ENCODE measurements at places on chromosomes 4 and X.

- no peak for DNase-seq
Measured at GRCh38 chr4:93199492-93199891, 629.1 kb upstream of the ATOH1 start.

- no peak for DNase-seq
Measured at GRCh38 chr4:103204111-103204510, 6.0 kb upstream of the CENPE start.

- no peak for DNase-seq
Measured at GRCh38 chr4:57044996-57045395, 65.2 kb downstream of the IGFBP7 start.

DNA sequence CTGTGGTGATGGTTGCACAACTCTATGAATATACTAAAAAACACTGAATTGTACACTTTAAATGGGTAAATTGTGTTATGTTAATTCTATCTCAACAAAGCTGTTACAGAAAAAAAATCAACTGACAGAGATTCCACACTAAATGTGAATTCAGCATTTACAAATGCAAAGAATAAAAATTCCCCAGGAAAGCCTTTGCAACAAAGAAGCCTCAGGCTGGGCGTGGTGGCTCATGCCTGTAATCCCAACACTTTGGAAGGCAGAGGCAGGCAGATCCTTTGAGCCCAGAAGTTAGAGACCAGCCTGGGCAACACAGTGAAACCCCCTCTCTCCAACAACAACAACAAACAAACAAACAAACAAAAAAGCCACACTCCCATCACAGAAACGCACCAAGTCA lies 8.9 kb downstream of the BCLAF3 start:
- DNase-seq = no peak

- DNase-seq = no peak
Measured at GRCh38 chrX:81957318-81957717, 755.4 kb downstream of the SH3BGRL start.

DNA sequence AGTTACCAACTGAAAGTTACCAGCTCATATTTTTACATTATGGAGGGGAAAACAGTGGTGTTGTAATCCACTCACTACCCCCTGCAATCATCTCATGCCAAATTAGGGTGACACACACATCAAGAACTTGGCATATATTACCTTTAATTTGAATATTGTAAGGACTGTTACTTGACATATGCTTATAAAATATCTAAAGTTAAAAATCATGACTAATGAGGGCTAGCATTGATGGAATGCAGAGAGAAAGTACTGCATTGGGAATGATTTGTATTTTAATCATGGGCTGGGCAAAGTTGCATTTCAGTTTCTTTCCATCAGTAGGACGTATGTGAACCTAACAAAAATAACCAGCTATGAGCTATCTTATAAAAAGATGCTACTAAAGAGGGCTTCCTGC lies 517.5 kb upstream of the GRIA3 start:
- DNase-seq = no peak

DNA sequence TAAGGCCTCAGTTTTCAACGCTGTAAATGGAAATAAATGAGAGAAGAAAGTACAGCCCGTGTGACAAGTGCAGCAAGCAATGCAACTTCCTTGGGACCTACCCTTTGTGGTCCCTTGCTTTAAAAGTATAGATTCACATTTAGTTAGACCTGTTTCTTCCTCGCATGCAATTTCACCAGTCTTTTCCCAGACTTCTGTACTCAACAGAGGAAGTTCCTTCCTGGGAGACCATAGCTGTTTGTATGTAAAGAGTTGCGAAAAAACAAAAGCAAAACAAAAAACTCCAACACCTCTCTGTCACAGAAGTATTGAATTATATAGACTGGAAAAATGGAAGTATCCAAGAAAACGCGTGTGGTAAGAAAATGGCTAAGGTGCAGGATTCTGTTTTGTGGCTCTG lies 1.1 kb upstream of the IRF2 start:
- DNase-seq = no peak

DNA sequence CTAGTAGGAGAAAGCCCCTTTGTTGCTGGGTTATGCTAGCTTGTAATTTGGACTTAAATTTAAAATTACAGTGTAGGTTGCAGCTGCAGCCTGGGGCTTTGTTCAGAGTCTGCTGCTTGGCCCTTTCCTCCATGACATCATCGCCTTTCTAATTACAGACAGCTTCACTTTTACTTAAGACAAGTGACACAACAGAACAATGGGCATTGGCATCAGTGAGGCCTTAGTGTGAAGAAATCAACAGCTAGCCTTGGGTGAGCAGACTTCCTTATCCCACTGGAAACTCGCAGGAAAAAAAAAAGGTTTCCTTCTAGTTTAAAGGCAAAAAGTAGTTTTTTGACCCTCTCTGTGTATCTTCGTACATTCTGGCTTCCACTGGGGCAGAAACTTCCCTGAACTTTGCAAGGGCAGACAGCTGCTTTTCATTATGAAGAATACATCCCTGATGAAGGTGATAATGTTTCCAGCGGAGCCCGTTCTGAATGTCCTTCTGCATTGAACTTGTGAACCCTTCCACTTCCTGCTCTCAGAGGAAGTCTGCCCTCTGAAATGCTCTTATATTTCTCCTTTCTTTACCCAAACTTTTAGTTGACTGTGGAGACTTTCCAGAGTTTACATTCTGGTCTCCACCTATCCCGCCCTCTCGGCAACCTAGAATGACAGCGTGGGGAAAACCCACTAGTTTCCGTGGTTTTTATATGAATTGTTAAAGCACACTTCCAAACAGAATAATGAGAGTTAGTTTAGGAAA lies 123.2 kb upstream of the FAM9C start:
- peak; percentile 21 for DNase-seq

- DNase-seq = no peak
Measured at GRCh38 chrX:18596096-18596495, 75.8 kb downstream of the RS1 start.

DNA sequence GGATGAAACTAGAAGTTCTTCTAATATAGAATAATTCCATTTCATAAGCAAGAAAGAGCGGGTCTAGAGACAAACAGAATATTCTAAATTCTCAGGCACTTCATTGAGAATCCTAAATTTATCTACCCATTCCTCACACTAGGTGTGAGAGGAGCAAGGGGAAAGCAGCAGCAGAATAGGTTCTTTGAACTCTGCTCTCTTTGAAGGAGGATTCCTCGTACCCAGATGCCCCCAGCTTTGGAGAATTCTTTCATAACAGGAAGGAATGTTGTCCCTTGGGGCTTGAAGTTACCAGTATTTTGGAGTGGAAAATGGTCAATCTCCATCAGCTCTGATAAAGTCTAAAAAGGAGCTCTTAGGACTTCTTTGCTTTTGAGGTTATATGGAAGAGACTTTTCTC lies 59.7 kb upstream of the RASGEF1B start:
- no peak for DNase-seq

- no peak for DNase-seq
Measured at GRCh38 chr4:185383451-185383850, 12.3 kb downstream of the LRP2BP start.

GRCh38 chr4:1654216-1654955 lies 29.7 kb downstream of the FAM53A start:
- DNase-seq = no peak

GRCh38 chrX:143757375-143757774 lies 36.8 kb upstream of the SPANXN2 start:
- no peak for DNase-seq

DNA sequence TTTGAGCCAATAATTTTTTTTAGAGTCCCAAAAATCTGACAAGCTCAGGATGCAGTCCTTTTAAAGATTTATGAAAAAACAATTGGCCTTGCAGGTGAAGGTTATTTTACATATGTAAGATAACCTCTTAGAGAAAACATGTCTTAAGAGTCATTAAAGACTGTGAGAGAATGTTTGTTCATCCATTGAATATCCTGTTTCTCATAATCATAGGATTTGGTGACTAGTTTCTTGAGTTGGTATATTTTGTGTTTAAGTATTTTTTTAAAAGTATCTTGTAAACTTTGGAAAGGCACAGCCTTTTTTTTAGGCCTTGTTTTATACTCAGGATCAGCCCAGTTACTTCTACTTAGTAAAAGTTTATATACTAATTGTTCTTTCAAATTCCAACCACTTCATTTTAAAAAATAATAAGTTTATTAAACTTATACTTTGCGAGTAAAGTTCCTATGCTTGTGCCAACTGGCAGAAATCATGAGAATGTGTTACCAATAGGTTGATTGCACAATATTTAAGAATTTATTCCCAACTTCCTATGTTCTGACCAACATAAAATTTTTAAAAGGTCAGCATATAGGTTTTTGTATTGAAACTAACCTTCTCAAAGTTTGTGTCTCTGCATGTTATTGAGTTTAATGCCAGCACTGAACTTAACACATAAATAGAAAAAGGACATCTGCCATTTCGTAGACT lies 40.0 kb upstream of the ARSJ start:
- no peak for DNase-seq

DNA sequence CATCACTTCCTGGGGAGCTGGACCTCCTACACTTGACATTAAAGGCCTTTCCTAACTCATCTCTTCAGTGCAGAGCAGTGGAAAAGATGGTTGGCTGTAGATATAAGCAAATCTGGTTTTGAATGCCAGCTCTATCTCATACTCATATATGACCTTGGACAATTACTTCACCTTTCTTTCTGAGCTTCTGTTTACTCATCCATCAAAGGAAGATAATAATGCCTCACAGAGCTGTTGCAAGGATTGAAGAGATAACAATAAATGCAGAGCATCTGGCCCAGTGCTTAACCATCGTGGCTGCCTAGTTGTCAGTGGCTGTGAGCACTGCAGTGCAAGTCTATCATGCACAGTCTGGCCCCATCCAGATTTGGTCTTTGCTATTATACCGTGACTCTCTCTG lies 148.1 kb upstream of the EOLA2 start:
- no peak for DNase-seq

DNA sequence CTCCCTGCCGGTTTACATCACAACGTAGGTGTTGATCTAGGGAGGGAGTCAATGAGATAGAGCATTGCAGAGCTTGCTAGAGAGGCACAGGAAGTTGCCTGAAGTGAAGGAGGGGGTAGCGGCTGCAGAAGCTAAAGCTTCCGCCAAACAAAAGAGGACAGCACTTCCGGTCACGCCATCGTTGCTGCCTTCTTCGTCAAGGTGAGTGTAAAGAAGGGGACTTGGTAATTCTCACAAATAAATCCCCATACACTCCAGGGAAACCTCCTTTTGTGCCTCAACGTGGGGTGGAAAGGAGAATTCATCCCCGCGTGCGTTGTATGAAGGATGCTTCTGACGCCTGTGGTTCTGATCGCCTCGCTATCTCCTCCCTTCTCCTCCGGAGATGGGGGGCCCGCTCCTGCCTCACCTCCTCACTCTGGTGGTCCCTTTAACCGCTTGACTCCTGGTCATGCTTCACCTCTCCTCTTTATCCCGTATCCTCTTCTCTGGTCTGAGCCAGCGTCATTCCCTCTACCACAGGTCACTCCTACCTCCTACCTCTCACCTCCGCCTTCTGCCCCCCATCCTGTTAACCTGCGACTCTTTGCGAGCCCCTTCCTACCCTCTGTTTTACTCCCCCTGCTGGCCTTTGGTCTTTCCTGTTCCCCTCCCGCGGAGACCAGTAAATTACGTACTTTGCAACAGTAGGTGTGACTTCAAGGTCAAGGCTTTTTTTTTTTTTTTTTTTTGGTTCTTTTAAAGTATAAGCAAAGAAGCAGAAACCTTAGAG lies 59.9 kb downstream of the GSPT2 start:
- DNase-seq = peak; percentile 69

GRCh38 chr4:86006057-86006456 lies 353.8 kb downstream of the MAPK10 start:
- DNase-seq = no peak

DNA sequence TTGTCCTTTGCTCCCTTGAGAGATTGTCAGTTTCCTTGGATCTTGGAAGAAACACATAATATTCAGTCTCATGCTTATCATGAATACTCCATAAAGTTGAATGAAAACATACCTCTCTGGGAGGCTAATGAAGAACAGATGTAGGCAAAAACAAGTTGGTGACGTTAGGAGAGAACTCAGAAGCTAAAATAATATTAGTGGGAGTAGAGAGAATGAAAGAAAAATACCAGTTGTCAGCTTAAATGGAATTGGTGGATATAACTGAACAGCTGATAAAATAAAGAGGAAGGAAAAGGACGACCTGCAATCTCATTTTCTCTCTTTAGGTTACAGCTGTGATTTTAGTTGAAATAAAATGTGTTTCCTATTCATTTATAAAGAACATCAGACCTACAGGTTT lies 124.8 kb downstream of the SNCA start:
- no peak for DNase-seq
